ENCODE measurements at places on chromosomes 5 and 9.

- no peak for DNase-seq
These were observed 28.7 kb downstream of the DYNC2I2 start for GRCh38 chr9:128627906-128628305.

- DNase-seq = no peak
These were observed 624.7 kb upstream of the ACO1 start for GRCh38 chr9:31759703-31760102.

- DNase-seq = no peak
These were observed 16.7 kb upstream of the NDFIP1 start for GRCh38 chr5:142091922-142092321.

DNA sequence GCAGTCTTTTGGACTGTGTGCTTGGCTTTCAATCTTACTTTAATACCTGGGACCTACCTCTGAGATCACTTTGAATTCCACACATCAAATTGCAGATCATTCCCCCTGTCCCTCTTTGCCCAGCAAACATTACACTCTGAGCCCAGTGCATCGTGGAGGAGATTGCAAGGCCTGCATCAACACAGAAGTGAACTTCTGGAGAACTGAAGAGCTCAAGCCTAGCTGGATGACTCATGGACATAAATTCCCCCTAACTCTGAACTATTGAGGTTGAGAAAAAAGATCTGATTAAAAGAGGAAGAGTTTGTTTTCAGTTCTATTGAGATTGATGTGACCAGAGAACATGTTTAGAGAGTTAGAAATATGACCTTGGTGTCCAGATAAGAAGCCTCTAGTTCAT is 316.0 kb upstream of the DMAC1 start:
- DNase-seq = no peak

DNA sequence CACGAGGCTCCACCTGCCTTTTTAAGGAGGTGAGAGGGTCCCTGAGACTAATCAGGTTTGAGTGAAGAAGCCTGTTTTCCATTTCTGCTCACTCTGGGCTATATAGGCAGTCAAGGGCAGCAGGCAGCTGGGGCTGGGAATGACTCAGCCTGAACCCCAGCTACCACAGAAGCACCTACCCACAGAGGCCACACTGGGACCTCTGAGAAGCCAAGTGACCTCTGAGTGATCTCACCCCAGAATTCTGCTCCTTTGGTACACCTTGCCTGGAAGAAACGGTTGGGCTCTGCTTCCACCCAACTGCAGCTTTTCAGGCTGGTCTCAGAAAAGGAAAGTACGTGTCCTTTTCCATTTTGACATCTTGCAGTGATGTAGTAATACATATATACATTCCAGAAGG is 6.8 kb downstream of the FAM219A start:
- no peak for DNase-seq

DNA sequence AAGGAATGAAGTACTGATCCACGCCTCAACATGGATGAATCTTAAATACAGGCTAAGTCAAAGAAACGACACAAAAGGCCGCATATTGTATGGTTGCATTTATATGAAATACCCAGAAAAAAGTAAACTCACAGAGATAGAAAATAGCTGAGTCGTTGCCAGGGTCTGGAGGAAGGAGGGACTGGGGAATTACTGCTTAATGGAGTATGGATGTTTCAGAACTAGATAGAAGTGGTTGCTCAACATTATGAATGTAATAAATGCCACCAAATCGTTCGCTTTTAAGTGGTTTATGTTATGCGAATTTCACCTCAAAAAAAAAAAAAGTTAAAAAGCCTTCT is 784 bp upstream of the MSANTD3 start:
- DNase-seq = no peak

DNA sequence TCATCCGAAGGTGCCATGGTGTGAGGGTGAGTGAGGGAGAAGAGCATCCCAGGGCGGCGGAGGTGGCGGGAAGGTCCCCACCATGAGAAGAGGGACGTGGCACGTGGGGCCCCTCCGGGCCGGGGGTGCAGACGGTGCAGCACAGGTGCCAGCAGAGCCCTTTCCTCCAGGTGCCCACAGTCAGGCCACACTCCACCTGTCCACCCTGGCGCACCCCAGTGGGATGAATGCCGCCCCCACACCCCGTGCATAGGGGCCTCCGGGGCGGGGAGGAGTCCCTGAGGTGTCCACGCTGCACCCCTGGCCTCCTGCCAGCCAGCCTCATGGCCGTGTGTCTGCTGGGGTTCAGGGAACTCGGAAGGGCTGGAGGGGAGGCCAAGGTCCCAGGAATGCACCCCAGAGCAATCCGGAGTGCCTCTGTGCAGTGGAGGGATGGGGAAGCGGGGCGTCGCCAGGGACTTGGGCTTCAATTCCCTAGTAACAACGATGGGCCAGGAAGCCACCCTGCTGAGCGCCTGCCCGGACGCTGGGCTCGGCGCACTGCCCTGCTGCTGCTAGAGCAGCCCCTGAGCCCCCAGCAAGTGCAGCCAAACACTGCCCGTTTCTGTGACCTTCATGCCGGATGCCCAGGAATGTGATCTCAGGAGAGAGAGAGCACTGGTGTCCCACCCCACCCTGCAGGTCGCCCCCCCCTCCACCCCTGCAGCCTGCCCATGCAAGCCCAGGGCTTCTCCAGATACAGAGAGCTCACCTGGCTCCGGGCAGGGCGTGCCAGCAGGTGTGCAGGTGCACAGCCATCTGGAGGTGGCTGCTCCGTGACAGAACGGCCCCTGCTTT is 8.8 kb upstream of the NACC2 start:
- DNase-seq = no peak

DNA sequence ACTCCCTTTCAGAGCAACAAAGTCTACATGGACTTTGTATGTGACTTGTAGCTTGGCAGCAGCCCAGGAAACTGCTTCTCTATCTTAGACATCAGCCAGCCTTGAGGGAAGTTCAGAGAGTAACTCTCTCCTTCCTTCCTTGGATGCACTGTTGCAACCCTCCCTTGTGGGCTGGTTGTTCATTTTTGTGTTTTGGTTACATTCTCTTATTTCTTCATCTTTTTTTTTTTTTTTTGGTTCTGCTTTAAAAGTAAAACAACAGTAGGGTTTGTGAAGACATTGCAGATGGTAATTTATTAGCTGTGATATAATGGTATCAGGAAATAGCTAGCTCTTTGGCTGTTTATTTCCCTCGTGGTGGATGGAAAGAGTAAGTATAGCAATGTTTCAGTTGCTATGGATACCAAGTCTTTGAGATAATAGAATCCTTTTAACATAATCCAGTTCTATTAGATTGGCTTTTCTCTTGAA is 97.9 kb upstream of the MAMDC2 start:
- DNase-seq = no peak

DNA sequence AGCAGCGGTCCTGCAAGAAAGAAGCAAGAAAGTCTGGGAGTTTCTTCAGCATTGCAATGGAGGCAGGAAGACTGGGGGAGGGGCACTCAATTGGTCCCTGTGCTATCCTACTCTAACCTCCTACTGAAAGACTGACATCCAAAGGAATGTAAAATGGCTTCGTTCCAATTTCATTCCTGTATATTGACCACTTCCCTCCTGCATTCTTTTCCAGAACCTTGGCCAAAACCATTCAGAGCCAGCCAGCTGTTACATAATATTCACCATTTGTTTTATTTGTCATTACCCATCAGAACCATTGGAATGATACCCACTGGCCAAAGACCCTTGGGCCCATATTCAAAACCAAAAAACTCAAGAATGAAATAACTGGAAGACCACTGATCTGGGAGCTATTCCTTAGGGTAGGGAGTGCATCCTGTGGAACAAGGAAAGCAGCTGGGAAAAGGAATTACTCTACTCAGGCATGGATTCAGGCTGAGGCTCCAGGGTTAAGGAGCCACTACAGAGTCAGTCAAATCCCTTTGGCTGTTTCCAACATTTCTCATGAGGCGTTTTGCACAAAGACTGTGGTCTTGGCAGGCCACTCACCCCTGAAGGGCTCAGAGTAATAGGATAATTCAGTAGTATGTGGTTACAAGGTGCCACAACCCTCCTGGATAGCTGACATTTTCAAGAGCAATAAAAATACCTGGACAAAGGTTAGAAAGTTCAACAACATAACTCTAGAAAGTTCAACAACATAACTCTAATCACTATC is 148.7 kb upstream of the SLC1A3 start:
- DNase-seq = no peak

- DNase-seq = no peak
These were observed 265.2 kb upstream of the RASA1 start for GRCh38 chr5:87002485-87002884.

GRCh38 chr9:27468462-27469110 is 55.5 kb upstream of the IFNK start:
- no peak for DNase-seq

DNA sequence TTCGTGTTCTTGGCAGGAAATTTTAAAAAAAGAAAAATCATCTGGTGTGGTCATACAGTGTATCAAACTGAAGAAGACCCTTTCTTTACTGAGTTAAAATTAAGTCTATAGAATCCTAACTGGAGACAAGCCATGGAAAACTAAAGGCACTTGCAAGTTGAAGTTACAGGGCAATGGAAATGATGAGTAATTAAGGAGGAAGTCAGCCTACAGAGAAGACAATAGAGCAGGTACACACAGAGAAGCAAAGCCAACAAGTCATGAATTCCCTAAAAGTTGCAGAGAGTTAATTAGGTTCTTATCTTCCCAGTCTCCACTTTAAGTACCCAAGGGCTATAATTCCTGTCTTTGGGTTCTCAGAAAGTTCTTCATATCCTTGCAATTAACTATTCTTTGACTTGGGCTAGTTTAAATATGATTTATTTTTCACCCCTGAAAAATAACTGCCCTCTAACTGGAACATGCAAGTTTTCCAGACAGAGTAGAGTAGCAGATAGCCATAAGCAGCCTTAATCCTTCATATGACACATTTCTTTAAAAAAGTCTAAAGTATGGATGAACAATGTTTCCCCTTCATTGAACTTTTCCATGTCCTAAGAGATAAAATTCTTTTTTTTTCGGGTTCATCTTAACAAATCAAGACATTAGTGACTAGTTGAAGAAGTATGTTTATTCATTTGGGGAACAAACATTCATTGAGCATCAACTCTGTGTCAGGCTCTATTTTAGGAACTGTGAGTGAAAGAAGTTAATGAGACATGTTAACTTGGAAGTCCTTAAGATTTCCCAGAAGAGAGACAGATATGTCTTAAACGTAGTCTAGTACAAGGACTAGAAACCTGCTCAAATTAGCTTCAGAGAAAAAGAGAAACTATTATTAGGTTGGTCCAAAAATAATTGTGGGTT is 5.2 kb upstream of the ITGA2 start:
- no peak for DNase-seq

GRCh38 chr5:148924817-148925216 is 98.4 kb downstream of the ADRB2 start:
- DNase-seq = no peak

DNA sequence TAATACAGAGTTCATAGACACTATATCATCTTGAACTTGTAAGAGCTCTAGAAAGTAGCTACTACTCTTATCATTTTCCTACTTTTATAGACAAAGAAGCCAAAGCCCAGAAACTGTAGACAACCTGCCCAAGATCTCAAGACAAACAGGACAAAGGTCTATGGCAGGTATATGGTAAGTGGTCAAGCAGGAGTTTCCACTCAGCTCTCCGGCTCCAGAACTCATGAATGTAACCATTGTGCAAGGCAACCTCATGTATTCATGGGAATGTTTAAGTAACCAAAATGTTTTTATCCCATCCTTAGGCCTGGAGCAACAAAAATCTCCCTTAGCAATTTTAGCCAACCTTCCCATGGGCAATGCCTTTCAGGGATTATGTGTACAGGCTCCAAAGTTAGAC is 163.4 kb upstream of the PUM3 start:
- no peak for DNase-seq

DNA sequence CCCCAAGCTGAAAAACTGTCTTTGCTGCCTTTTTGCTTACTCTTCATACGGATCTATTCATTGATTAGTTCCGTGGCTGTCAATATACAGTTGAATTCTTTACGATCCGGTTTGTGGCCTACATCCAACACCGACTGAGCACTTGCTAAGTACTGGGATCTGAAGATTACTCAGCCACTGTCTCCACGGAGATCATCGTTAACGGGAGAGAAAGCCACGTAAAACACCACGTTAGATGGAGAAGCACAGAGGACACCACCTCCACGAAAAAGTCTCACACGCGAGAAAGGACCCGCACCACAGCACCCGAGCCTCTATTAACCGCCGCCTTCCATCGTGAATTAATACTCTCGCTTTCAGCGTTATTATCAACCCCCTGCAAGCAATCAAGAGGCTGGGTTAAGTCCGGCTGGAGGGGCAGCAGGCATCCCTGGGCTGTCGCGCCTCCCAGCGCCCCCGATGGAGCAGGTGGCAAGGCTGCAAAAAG is 650 bp downstream of the ELP1 start:
- no peak for DNase-seq

DNA sequence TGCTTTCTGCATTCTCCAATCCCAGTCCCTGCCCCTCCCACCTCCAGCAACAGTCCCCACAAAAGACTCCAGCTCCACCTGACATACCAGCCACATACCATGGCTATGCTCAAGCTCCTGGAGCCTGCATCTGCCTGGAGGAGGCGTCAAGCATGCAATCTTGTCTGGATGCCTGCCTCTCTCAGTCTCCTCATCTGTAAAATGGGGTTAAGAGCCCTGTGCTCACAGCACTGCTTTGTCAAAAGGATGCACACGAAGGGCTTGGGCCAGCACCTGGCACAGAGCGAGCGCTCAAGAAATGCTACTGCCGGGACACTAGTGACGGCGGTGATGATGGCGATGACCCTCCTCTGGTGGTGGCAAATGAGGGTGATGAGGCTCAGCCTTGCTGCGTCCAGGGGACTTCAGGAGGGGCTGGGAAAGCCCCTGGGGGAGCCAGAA is 202.9 kb upstream of the IER5L start:
- DNase-seq = peak; percentile 44

- no peak for DNase-seq
These were observed 35.6 kb upstream of the NIM1K start for GRCh38 chr5:43156388-43156787.

GRCh38 chr9:128161215-128161902 is 1.3 kb downstream of the BBLN start:
- no peak for DNase-seq

GRCh38 chr9:113585555-113585954 is 122.0 kb downstream of the RGS3 start:
- DNase-seq = no peak

- DNase-seq = no peak
These were observed 171.3 kb downstream of the ST8SIA4 start for GRCh38 chr5:100731768-100732167.
